ENCODE measurements at places on chromosomes 4 and X.

GRCh38 chr4:33349376-33349775 is 2629.2 kb downstream of the PCDH7 start:
- DNase-seq, result no peak

- no peak for DNase-seq
These were observed 64.1 kb upstream of the SCOC start for GRCh38 chr4:140309124-140309870.

DNA sequence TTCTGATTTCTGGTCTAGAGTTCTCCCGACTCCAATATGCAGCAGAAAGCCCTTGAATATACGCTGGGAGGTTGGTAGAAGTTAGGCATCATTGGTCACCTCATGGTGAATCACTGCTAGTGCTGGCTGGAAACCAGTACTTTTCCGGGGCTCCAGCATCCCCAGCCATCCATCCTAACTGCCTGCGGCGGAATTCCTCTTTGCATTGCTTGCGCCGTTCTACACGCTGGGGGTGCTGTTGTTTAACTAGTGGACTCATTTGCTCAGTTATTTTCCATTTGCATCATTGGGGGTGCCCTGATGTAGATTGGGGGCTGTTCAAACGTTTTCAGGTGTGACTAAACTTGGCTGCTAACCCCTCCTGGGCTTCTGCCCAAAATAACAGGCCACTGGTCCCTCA is 23.3 kb upstream of the GPR50 start:
- no peak for DNase-seq

DNA sequence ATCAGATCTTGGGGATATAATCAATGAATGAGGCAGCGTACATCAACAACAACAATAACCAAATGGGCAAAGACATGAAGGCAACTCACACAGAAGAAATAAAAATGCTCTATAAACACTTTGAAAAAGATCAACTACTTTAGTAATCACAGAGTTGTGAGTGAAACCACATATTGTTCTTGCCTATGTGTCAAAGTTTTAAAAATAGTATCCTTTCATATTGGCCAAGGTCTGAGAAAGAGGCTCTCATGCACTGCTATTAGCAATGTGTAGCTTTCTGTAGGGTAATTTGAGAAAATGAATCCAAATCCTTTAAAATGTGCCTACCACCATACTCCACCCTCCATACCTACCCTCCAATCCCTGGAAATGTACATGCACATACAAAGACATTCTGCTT is 25.0 kb downstream of the COQ2 start:
- no peak for DNase-seq

- DNase-seq, result no peak
These were observed 38.8 kb upstream of the ARMCX5 start for GRCh38 chrX:102560423-102561068.

All from pancreas (tissue), 10 donors.